ENCODE measurements at places on chromosomes 2 and 18.

DNA sequence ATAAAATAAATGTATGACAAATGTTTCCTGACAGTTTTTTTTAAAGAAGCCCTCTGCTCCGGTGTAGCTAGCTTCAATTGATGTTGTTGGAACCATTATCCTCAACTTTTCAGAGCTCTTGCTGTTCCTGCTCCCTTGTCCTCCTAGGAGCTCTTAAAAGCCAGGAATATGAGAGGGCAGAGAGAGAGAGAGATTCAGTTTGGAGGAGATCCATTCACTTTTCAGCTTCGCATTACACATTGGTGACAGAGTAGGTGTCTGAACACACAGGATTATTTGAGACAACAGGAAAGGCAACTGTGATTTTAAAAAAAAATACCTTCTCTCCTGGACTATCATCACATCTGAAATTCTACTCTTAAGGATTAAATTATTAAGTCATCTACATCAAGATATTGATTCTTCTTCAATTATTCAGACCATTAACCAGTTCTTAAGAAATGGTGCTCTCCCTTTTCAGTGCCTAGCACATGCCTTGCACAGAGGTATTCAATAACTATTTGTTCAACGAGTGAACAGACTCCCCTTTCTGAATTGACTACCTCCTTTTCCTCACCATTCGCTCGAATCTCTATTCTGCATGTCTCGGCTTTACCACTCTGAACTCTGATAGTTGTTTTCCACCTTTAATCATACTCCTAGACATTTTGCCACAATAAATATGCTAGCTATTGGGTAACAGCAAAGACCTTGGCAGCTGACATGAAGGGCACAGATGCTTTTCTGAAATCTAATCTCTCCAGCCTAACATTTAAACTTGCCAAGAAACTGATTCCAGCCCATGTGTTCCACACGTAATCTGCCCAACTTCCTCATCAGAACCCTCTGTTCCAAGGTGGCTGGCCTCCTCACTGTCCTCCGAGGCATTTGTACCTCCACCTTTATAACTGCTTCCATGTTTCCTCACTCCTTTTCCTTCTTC lies 28.6 kb upstream of the SLC35F5 start:
- no peak for DNase-seq

DNA sequence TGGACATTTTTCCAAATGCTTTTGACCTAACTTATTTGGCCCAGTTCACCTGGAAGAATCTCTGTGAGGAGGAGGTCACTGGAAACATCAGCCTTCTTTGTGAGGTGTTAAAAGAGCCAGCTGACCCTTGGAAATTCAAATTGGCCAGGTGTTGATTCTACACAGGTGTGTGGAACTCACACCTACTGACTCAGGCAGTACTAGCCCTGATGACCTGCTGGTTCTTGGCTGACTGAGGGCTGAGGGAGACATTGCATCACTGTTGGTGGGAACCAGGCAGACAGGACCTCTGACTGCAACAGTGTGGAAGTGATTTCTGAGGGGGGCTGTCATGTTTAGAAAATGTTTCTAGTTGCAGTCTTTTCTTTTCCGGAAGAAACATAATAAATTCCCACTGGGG lies 242.2 kb upstream of the LRRTM1 start:
- no peak for DNase-seq

DNA sequence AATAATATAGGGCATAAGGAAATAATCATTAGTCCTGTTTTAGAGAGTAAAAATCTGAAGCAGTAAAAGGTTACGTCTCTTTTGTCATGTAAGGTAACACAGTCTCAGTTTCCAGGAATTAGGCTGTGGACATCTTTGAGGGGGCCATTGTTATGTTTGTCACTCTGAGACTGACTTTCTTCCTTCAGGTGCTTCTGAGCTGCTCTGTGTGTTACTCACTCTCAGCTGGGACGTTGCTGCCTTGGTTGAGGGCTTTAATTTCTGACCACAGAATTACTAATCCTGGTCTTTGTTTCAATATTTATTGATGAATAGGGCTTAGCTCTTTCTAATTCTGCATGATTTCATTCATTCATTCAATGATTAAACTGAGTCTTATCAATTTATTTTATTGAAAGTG lies 55.9 kb upstream of the SLC38A11 start:
- DNase-seq = no peak

- no peak for DNase-seq
Measured at GRCh38 chr18:63545000-63545399, 2.8 kb downstream of the SERPINB12 start.

GRCh38 chr2:219576505-219577388 lies 4.6 kb downstream of the INHA start:
- no peak for DNase-seq

GRCh38 chr18:57211412-57211750 lies 64.5 kb downstream of the BOD1L2 start:
- no peak for DNase-seq

DNA sequence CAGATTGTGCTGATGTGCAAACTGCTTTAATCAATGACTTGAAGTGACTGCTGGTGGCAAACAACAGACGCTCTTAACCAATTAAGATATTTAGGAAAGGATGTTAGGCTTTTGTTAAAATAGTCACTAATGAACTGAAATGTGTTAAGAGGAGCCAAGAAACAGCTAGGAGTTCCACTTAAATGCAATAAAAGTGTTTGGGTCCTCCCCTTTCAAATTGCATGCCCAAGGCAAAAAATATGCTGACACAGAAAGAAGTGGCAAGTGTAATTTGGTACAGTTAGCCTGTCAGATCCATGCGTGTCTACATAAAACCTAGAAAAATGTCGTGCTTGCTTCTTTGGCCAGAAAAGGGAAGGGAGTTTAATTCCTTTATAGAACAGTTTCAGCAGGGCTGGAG lies 61.9 kb downstream of the XRCC5 start:
- DNase-seq = no peak

- DNase-seq = no peak
Measured at GRCh38 chr2:160334028-160334741, 134.1 kb upstream of the ITGB6 start.

GRCh38 chr2:203600286-203600685 lies 65.2 kb upstream of the RAPH1 start:
- no peak for DNase-seq

DNA sequence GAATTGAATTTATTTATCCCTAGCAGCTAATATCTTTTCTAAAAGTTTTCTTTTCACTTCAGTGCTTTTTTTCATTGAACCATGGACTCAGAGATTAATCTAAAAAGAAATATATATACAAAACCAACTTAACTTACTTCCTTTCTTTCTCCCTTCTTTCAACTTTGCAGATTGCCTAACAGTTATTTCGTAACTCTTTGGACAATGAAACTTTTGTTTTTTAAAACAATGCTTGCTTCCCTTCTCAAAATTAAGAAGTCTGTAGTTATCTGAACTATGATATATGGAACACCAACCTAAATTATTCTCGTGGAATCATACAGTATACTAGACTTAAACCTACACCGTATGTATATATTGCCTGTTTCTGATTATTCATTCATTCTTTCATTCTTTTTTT lies 62.9 kb downstream of the MIB1 start:
- no peak for DNase-seq

GRCh38 chr18:27608742-27609141 lies 423.6 kb upstream of the CHST9 start:
- no peak for DNase-seq

- DNase-seq = no peak
Measured at GRCh38 chr2:95050385-95051300, 25.1 kb downstream of the MAL start.

DNA sequence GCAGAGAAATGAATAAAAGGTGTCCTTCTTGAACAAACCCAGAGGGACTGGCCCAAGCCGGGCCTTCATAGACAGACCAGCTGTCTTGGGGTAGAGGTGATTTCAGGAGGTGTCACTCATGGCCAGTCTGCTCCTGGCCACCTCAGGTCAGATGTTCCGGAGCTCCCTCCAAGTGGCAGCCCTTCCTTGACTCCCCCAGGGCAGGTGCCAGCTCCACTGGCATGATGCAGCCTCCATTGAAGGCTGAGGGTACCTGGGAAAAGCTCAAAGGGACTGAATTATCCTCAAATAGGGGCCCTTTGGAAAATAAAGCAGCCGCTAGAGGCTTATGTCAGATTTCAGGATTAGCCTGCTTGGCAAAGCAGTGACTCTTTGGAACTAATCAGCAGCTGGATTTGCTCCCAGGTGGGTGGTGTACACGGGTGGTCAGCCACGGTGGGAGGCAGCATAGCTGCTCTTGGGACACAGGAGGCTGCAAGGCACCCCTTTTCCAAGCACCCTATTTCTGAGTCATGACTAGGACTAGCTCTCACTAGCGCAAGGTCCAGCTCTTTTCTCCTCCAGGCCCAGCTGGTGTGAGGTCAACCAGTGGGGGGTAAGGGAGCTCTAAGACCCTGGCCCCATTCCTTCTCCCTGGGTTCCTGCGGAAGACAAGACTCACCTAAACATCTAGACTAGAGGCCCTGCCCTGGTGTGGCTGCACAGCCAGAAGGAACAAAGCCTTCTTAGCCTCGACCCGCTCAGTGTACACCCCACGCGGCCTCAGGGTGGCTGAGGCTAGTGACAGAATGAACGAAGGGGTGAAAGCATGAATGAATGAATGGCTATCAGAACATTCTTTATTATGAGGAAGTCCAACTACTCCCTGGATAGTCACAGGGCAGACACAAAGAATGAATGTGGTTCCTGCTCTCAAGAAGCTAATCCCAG lies 29.3 kb downstream of the HS1BP3 start:
- DNase-seq = no peak

- DNase-seq = no peak
Measured at GRCh38 chr2:159456500-159457426, 159.6 kb downstream of the BAZ2B start.

- DNase-seq = no peak
Measured at GRCh38 chr2:167451496-167452289, 563.4 kb downstream of the XIRP2 start.

GRCh38 chr2:29698216-29698615 lies 223.2 kb downstream of the ALK start:
- DNase-seq = no peak

GRCh38 chr2:96579422-96579821 lies 42.9 kb downstream of the ARID5A start:
- no peak for DNase-seq

DNA sequence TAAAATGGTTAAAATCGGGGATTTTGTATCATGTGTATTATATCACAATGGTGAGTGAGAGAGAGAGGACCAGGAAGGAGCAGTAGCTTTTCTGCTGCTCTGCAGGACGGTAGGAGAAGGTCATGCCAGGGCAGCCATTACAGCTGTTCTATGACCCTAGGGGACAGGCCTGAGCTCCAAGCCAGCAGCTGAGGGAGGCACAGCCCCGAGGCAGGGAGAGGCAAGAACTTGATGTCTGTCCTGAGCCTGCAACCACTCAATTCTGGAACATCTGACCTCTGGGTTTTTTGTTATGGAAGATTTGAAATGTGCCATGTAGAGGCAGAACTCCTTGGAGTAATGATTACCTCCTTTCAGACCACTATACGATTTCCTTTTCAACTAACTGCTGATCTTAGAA lies 135.8 kb upstream of the SH3BP4 start:
- no peak for DNase-seq

DNA sequence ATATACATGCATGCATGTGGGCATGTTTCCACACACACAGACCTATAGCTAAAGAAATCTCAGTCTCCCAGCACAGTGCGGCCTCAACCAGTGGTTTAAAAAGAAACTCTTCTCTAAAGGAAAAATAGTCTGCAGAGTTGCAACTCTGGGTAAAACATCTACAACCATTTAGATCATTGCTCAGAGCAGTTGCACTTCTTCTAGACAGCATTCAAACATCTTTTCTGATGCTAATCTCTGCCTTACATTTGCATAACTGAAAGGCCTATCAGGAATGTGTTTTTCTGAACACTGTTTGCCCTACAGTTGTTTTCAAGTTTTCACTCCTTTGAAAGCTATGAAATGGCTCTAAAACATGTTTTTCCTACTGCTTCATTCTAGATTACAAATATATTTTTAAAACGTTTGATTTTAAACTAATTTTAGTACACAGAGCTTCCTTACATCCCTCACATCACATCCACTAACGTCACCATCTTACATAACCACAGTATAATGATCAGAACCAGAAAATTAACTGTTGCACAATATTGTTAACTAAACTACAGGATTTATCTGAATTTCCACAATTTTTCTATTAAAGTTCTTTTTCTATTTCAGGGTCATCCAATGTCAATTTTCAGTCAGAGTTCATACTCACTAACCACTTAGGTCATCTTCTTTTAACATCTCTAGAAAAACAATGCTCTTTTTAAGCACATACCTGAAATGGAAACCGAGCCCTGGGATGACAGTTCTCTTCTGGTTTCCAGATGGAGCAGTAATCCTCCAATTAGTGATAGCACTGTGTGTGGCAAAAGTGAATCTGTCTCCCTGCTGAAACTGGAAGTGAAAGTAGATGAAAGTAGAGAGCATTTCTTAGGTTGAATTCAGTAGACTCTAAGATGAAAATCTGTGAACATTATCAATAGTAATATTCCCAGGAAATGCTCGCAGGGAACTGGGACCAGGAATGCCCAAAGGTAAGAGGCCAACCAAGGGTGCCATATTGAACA lies 501.6 kb upstream of the GCFC2 start:
- no peak for DNase-seq

GRCh38 chr2:189772212-189772611 lies 9.6 kb upstream of the OSGEPL1 start:
- DNase-seq = no peak

GRCh38 chr2:56522605-56523089 lies 338.9 kb downstream of the CCDC85A start:
- no peak for DNase-seq
